ENCODE measurements at places on chromosomes 6 and 20.
A peak's percentile ranks its signal among the peaks of the same experiment; 100 is the strongest.

DNA sequence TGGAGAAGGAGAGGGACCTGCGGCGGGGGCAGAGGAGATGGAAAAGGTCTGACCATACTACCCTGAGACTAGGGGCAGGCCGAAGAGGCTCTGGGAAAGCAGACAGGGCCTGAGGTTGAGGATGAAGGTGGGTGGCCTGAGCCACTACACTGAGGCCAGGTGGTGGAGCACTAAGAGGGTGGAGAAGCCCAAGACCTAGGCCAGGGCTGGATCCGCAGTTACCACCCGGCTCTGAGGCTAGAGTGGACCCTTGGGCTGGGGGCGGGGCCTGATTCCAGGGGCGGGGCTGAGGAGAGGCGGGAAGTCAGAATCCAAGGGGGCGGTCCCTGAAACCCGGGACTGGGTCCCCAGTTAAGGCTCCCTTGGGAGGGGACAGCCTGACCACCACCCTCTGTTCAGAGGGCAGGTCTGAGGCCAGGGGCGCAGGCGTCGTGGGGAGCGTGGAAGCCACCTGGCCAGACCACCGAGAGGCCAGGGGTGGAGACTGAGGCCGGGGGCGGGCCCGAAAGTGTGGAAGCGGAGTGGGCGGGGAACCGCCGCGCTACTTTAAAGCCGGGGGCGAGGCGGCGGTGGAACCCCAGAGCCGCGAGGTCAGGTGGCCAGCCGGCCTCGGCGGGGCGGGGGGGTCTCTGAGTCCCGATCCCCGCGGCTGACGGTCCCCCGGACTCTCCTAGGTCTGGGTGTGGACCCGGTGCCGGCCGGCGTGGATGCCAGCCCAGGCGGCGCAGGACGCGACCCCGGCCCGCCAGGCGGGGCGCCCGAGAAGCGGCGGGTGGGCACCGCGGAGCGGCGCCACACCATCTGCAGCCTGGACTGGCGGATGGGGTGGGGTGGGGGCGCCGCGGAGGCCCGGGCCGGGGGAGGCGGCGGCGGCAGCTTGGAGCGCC, 8.3 kb downstream of the CCM2L start:
- DNase-seq: peak; percentile 93

- DNase-seq: no peak
Observed at GRCh38 chr20:58542411-58543095, 27.4 kb upstream of the APCDD1L start.

- DNase-seq: no peak
Observed at GRCh38 chr6:8082954-8083858, 19.0 kb upstream of the BLOC1S5 start.

GRCh38 chr20:25496968-25497401, 88.3 kb downstream of the NINL start:
- no peak for DNase-seq

GRCh38 chr6:39224523-39225182, 4.6 kb downstream of the KCNK5 start:
- no peak for DNase-seq

DNA sequence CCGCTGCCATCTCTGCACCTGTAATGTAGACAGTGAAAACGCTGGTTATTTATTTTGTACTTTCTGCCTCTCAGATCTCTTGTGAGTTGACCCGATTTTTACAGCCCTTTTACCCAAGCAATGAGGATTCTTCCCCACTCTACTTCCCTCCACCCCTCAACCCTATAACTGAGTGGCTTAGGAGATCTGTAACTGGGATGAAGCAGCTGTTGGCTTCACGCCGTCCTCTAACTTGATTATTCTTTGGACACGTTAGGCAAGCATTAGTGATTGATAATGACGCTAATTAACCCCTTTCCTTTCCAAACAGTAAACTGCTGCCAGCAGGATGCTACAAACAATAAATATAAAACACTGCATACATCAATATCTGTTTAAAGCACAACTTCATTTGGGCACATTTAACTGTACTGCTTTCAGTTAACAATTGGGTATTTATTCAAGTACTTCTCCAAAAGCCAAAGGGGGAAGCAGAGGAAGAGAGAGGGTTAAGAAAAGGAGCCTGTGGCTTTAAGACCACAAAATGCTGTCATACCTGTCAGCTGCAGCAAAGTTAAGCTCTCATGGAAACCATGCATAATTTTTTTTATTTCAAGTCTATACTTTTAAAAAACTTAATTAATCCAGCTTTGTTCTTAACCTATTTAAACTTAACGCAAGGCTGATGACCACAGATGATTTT, 21.2 kb downstream of the TFAP2A start:
- DNase-seq: peak; percentile 90

GRCh38 chr6:166344240-166344639, 1.9 kb upstream of the SFT2D1 start:
- DNase-seq: no peak

GRCh38 chr20:4220756-4221155, 205.4 kb upstream of the RNF24 start:
- DNase-seq: no peak

DNA sequence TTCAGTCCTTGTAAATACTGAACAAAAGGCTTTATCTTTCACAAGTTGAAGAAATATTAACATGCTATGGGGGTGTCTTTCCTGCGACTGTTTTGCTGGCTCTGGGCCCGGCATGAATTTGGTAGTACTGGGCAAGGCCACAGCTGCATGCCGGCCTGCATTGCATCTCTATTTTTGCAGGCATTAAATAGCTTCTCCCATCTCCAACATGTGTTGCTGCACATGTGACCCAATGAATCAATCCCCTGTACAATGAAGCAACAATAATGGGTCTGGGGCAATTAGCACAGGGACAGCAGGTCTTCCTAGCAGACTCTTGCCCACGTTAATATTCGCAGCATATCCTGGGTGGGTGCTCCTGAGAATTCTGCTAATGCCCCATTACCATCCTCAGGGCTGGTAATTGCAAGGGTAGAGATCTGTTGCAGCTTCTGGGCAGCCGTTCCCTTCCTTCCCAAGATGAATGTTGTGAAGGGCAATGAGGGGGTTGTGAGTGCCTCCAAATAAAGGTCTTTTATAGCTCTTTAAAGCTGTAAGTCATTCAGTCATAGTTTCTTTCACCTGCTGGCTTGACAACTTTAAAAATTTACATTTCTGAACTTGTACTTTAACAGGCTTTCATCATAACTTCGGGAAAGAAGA, 24.3 kb upstream of the CDYL start:
- no peak for DNase-seq

DNA sequence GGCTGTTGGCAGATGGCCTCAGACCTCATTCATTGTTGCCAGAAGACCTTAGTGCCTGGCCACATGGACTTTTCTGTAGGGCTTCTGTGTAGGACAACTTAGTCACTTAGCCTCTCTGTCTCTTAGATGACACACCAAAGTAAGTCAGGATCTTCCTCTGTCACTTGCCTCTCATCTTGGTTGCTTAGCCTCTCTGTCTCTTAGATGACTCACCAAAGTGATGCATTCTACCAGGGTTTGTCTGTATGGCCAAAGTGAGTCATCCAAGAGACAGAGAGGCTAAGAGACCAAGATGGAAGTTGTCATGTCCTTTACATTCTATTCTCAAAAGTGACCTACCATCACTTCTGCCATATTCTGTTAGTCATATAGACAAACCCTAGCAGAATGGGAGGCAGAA, 255.9 kb upstream of the DEFB112 start:
- no peak for DNase-seq

DNA sequence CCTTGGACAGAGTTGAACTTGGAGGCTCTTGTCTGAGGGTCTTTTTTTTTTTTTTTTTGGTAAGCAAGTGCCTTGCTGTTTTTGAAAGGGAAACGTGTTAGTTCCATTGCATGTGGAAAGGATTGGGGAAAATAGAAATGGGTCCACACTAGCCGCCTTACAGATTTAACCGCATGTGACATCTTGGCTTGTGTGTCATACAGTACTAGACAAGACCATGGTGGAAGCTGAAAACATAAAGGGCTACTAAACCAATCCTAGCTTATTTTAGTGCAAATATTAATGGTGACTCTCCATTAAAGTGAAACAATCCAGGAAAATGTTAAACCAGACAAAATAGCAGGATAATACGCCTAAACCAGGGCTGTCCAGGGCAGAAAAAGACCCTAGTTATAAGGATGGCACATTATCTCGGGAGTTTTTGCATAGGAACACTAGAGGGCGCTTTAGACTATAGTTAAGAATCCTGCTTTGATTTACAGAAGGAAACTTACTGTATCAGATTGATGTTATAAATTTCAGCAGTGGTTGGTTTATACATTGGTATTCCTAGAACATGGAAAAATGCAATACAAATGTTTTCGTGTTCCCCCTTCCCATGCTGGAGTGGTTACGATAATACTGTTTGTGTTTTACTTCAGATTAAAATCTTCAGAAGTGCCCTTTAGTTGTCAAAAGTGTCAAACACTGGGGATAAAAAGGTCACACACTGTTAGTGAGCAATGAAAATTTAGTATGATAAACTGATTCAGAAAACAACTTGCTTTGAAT, 59.8 kb upstream of the DEK start:
- peak; percentile 87 for DNase-seq

DNA sequence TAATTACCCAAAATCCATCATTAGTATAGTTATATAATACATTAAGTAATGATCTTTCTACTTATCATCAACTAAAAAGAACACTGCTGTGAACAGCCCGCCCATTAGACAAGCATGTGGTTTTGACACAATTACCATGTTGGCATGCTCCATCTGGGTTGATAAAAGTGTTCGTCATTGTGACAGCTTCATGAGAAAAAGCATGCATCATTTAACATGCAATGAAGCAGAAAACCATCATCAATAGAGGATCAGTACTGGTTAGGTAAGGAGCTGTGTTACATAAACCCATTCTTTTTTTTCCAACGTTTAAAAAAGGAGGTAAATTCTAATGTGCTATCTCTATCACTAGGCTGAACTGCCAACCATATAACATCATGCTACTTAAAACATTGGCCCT, 101.9 kb downstream of the EPB41L2 start:
- DNase-seq: no peak

DNA sequence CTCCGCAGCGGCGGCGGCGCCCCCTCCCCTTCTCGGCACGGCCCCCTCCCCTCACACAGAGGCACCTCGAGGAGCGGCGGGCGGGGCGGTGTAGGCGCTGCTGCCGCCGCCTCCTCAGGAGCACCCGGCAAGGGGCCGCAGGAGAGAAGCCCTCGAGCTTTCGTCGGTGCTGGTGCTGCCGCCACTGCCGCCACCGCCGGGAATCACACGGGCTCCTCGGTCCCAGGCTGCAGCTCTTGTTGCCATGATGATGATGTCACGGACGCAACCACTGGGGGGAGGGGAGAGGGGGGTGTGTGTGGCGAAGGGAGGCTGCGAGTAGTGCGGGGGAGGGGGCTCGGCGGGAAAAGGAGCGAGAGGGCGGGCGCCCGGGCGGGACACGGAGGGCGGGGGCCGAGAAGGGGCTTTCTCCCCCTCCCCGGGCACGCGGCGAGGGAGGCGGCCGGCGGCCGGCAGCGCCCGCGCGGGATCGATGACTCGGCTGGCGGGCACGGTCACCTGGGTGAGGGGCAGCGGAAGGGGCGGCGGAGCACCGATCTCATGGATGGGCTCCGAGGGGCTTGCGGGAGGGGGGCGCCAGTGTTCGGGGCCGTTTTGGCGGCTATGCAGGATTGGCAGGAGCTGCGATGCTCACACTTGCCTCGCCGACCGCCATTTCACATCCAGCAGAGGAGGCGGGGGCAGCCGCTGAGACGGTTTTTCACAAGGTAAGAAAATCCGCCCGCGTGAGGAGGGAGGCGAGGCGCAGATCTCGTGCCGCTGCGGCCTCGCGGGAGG, at the start of gene REV3L:
REV3L (minus strand) TSS at position 260 of the 777 bp plus-strand sequence. CDS start 330 bp downstream, outside the sequence.
- DNase-seq: peak; percentile 97

DNA sequence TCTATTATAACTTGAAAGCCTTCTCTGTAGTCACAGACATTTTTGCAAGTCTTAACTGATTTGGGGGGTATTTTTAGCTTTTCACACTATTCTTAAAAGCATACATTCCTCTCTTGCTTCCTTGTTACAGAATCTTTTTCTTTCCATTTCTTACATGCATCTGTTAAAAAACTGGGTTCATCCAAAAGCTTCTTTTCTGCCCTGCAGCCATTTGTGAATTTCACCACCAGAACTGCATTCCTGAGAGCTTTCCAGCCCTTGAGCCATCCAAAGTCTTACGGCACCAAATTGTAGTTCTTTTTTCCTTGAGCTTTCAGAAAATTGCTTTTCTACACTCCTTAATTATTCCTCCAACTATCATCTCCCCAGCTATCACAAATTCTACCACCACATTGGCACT, 19.7 kb upstream of the GSTA4 start:
- no peak for DNase-seq

DNA sequence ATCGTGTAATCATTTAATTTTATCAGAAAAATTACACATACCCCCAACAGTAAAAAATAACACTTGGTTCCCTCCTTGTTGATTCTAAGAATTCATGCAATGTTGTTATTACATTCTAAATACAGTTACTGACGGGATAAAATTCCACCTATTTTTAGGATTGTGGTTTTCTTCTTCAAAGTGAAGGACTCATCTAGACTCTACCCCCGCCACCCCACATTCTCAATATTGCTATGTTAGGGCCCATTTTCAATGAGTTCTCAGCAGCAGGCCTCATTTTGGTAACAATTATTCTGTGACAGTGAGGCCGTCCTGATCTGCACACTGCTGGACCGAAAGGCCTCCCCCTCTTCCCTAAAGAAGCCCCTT, 43.5 kb downstream of the PREX1 start:
- DNase-seq: no peak

DNA sequence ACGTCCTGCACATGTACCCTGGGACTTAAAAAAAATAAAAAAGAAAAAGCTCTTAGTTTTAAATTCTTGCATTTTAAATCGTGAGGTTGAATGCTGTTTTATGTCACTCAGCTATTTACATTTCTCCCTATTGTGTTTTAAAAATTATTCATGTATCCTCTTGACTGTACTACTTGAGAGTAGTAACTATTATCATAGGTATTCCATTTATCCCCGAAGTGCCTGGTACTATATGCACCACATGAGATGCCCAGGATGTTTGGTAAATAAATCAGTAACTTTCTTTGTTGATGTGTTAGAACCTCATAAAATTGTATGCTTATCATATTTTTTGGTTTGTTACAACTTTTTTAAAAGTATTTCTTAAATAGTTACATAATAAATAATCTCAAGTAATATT, 18.4 kb downstream of the MAP3K4 start:
- DNase-seq: no peak

DNA sequence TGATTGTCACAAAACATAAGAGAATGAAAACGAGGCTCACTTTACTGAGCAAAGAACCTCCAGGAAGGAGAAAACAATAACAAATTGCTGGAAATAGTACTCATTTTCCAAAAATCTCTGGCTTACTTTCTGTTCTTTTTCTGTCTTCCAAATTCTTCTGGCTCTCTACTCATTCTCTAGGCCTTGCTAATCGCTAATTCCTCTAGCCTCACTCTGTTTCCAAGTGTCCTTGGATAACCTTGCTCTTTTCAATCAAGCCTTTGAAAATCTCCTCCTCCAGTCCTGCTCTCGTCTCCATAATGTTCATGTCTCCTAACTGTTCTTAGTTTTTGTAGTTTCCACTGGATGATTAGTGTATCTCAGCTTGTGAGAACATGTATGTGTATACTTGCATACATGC, 96.2 kb upstream of the MAP7 start:
- no peak for DNase-seq

DNA sequence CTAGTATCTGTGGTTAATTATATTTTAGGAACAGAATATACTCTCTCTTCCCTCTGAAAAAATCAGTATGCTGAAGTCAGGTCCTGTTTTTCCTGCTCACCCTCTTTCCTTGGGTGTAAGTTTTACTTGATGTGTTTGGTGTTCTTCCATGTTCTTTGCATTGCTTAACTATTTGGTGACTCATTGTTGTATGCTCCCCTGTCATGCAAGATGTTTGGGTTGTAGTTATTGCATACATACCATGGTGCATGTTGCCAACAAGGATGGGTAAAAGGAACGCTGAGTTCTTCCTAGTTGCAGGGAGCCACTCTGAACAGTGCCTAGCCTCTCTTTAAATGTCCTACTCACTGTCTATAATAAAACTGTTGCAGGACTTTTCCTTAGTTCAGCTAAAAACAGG, 207.9 kb upstream of the LAMP5 start:
- no peak for DNase-seq
